ENCODE measurements at places on chromosomes 2 and 18.

GRCh38 chr2:80238692-80239469 lies 65.7 kb downstream of the LRRTM1 start:
- peak; percentile 10 for DNase-seq

DNA sequence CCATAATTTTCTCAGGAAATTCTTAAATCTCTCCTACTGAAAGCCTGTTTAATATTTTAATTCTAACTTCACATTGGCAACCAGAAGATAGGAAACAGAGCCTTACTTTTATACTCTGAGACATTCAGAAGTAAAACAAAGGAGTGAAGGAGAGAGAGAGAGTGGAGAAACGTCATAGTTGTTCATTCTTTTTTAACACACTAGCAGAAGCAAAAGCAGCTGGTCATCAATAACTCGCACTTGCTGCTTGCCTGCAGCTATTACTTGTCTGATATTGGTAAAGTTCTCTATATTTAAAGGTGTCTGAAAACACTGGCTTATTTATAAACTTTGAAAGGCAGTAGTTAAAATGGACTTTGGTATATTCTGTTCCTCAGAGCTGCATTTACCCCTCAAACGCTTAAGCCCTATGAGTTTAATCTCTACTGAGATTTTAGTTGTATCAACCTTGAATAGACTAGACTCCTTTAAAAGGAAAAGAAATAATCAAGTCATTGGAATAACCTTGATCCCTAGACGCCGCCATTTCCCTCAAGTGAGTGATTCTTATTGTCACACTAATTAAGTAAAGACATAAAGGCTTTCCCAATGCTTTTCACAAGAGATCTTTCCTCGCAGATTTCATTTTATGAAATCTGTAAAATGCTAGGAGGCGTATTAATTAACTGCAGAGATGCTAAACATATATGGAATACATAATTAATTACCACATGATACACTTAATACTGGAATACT lies 182.0 kb downstream of the PID1 start:
- no peak for DNase-seq

DNA sequence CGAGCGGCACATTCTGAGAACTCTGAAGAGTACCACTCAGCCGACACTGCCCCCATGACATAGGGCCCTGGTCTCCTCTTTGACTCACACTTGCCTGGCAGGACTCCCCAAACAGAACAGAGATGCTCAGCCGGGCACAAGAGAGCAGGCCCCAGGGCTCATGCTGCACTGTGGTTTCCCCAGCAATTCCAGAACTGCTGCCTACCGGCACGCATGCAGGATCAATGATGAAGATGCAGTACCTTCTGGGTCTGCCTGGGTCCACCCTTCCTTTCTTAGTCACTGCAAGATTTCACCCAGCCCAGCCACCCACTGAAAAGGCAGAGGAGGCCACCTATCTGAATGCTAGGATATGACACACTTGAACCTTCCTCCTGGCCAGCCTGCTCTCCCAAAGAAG lies 49.4 kb downstream of the BCL11A start:
- DNase-seq = no peak

DNA sequence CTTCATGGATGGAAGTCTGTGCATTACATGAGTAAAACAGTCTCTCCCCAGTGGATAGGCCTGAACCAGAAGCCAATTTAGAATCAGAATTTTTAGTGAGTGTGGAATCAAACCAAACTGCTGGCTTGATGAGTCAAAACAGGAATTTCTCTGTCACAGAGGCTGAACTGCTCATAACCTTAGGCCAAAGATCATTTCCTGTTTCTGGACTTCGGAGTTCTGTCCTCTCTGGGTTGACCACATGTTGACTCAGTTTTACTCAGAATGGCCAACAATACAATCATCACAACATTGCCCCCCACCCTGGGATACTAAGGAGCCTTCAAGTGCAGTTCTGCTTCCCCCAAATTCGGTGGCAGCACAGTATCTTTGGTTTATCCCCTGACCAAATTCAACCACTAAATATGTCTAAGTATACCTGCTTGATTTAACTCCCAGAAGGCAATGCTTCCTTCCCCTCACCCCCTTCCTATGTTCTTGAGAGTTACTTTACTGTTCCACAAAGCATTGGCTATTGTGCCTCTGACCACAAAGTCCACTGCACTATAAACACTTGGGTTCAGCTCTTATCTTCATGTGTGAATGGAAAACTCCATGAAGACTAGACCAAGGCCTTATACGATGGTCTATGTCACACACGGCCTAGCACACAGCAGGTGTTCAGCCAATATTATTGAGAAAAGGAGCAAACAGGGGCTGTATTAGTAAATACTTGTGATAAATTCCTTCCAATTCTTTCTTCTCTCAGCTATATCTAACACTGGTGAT lies 67.8 kb downstream of the NXPH2 start:
- peak; percentile 6 for DNase-seq

GRCh38 chr2:36663851-36664695 lies 32.4 kb upstream of the VIT start:
- peak; percentile 60 for DNase-seq

- DNase-seq = no peak
Observed at GRCh38 chr2:16155766-16156165, 215.4 kb downstream of the MYCN start.

GRCh38 chr2:30155202-30155601 lies 8.4 kb downstream of the YPEL5 start:
- DNase-seq = no peak

GRCh38 chr18:54089749-54090459 lies 134.6 kb downstream of the MBD2 start:
- DNase-seq = no peak

- no peak for DNase-seq
Observed at GRCh38 chr2:163417596-163418337, 318.0 kb downstream of the FIGN start.

- DNase-seq = no peak
Observed at GRCh38 chr18:13379930-13380690, 161.6 kb downstream of the LDLRAD4 start.

DNA sequence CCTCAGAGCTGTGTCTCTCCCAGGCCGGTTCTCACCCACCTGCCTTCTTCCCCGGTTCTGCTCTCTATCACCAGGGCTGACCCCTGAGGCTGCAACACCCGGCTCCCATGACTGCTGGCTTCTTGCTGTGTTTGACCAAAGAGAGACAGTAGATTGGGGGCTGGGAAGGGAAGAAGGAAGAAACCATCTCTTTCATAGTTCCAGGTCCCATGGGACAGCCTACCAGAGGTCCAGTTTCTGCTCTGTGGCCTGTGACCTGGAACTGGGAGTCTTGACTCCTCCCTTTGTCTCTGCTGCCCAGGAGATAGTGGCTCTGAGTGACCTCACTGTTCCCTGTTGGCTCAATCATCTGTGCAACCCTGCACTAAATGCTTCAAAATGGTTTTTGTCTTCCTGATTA lies 38.1 kb downstream of the ALPK2 start:
- no peak for DNase-seq
